ENCODE measurements at places on chromosomes 13 and 19.

DNA sequence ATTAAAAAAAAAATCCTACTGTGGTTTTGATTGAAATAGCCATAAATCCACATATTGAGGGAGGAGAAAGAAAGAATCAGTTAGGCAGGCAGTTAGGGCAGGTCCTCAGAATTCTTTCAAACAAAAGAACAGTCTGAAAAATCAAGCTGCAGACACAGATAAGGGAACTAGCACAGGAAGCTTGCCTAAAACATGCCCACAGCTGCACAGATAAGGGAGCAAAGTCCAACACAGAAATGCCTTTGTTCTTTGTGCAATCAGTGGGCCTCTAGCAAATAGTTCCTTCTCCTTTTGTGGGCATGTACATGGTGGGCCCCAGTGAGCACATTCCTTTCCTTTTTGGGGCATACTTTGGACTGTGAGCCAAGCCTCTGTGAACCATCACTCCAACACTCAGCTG lies 42.7 kb downstream of the UTP14C start:
- no peak for DNase-seq

GRCh38 chr13:20776751-20777150 lies 3.0 kb upstream of the EEF1AKMT1 start:
- DNase-seq, result no peak

GRCh38 chr19:27392027-27392632 lies 1820.8 kb downstream of the UQCRFS1 start:
- no peak for DNase-seq

GRCh38 chr13:112722433-112723263 lies 32.8 kb downstream of the ATP11A start:
- DNase-seq, result no peak

DNA sequence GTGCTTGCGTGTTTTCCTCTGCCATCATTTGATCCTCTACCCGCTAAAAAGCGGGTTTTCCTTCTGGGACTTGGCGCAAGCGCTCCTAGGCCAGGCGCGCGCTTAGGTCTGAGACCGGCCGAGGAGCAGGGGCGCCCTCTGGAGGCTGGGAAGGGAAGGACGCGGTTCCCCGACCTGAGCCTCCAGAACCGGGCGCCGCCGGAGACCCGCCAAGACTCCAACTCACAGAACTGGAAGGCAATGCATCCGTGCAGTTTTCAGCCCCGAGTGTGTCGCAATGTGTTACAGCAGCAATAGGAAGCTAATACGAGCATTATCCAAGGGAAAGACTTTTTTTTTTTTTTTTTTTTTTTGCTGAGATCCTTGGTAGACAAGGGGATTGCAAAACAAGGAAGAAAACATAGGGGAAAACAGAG lies 190.9 kb downstream of the COL4A1 start:
- no peak for DNase-seq

DNA sequence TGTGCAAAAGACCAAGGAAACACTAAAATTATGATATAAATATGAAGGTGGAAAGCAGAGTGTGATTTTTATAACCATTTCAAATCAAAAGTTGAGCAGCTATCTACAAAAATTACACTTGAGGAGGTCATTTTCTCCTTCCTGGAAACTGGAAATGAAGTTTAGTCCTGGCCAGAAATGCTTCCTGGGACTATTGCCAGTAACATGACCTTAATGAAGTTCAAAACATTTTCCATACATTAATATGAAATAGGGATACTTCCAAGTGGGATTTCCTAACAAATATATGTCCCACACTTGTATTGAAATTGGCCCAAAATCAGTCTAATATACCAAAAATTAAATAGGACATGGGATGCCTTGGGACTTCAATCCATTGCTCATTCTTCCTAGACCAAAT lies 1556.8 kb upstream of the MIR17HG start:
- no peak for DNase-seq

DNA sequence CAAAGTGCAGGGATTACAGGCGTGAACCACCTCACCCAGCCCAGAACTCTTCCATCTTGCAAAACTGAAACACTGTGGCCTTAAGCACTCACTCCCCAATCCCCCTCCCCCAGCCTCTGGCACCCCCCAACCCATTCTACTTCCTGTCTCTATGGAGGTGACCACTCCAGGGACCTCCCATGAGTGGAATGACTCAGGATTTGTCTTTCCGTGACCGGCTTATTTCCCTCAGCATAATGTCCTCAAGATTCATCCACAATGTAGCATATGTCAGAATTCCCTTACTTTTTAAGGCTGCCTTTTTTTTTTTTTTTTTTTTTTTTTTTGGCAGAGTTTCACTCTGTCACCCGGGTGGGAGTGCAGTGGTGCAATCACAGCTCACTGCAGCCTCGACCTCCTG lies 3.6 kb upstream of the F2RL3 start:
- DNase-seq, result no peak

DNA sequence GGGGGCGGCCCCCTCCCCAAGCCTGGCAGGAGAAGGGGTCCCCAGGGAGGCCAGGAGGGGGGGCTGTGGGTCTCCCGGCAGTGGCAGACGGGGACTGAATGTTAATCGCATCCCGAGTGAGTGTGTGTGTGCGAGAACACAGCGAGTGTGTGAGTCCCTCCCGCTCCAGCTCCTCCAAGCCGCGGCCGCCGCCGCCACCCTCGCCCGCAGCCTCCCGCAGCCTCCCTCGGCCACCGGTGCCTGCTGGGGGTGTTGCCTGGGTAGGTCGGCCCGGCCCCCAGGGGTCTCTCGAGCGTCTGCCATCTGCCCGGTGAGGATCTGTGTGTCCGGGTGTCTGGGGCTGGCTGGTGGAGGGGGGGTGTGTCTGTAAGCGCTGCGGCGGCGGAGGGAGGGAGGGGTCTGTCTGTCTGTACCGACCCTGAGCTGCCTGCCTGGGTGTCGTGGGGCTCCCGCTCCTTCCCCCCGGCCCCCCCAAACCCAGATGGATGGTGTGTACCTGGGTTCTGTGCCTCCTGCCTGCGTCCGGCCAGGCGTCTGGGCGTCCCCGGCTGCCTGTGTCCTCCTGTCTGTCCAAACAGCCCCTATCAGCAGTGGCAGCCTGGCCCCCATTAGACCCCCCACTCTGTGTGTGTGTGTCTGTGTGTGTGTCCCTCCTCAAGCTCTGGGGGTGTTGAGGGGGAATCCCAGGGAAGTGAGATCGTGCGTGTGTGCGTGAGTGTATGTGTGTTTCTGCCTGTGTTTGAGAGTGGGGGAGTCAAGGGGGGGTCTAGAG lies at the start of gene GRIN2D:
GRIN2D (plus strand) TSS at position 110 of the 772 bp plus-strand sequence. CDS start 4,725 bp downstream, outside the sequence.
- no peak for DNase-seq

DNA sequence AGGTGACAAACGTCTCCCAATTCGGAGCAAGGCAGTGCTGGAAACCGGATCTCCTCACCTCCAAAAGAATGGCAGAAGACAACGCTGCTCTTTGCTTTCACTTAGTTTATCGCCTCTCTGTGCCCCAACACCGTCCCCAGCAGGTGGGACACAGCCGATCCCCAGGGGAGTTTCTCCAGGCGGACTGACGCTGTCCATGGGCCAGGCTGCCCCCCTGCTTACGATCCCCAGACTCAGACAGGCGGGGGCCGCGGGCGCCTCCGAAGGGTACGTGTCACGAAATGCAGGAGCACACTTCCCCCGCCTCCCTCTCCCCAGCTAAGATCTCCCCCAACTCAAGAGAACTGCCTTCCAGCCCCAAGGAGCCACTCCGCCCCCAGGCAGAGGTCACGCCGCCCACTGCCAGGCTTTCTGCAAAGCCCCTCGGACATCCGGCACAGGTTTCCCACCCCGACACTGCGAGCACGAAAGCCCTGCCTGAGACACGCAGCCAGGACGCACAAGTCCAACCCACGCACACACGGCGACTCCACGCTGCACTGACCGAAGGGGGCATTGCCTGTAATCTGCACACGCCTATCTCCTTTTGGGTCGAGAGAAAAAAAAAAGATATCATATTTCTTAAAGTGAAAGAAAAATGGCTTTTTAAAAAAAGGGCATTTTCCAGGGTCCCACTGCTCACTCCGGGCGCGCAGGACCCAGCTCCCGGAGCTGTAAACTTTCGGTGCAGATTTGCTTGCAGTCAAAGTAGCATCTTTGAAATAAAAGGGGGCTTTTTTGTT lies 2.0 kb downstream of the SPRY2 start:
- DNase-seq, result no peak

DNA sequence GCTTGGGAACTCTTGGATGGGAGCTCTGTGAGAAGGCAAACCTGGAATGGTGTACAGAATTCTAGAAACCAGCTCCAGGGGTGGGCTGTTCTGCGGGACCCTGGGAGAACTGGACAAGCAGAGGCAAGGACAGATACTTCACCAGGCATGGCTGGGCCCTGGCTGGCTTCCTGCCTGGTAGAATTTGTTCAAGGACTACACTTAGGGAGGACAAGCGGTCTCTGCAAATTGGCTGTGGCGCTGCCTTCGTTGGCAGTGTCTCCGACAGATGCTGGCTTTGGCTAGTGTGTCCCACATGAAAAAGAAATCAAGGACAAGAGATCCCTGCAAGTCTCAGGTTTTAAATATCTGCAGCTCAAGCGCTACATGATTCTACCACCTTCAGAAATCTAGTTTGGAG lies 12.4 kb downstream of the CEBPG start:
- DNase-seq, result no peak

DNA sequence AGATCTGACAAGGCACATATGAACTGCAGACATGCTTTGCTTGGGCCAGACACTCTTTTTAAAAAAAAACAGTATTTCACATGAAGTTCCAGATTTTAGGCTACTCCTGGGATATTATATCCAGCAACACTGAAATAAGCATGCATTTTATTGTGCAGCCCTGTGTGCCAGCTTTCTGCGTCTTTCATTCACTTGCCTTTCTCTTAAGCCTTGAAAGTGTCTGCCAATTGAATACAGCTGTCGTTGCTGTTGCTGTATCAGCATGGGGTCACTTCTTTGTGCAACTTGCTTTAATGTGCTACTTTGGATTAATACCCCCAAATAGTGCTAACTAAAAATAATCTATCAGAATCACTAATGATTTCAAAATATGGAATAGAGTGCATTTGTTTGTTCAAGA lies 657.8 kb downstream of the SLITRK6 start:
- no peak for DNase-seq
